Activated effector memory CD4-positive, alpha-beta T cell treated with Interleukin-2 at 50 U/mL for 16 hours (primary cell): ENCODE measurements at places on chromosomes 12 and 14.

- DNase-seq: no peak
Observed at GRCh38 chr12:116595186-116595585, 36.0 kb downstream of the MAP1LC3B2 start.

DNA sequence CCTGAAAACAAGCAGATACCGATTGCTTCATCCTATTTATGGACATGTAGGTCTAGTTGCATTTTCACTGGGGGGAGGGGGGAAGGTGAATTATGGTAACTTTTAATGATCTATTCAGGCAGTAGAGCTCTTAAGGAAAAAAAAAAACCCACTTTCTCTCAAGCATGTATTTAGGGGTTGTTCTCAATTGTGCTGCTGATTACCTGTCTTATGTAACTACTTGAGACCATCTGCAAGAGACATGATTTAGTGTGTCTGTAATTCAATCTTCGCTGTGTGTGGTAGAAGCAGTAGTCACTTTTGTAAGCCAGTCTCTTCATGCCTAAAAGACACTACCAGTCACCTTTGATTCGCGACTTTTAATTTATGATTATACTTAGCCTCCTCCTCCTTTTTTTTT, 8.9 kb downstream of the CALM1 start:
- DNase-seq: no peak

- DNase-seq: no peak
Observed at GRCh38 chr12:2851931-2852330, 4.9 kb downstream of the TEX52 start.

GRCh38 chr12:79121486-79121885, 256.9 kb downstream of the SYT1 start:
- no peak for DNase-seq

DNA sequence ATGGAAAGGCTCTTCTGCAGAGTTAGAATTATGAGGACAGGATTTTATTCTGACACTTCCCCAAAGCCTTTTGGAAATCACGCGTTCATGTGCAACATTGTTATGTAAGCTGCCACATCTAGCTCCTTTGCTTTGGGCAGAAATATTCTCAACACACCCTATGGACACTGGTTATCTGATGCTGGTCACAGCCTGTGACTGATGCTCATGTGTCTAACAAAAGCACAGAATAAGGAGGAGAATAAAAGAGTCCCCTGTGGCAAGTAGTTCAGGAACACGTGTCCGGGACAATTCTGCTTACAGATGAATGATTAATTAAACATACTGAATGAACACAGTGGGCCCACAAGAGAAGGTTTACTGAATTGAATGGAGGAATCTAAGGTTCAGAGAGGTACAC, 22.1 kb downstream of the FOXN3 start:
- DNase-seq: no peak

DNA sequence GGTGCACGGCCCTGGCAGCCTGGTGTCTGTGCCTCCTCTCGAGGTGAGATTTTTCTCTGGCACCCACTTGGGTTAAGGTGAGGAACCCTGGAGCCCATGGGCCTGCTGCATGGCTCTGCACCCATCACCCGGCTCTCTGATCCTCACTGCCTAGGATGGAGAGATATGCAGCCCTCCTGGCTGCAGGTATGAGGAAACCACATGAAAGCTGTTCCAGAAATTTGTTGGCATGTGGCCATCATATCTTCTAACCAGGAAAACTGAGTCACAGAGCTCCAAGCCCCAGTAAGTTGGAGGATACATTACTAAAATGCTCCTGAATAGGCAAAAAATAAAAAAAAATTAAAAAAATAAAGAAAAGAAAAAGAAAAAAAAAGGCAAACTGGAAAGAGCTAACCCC, 39.3 kb upstream of the DDX11 start:
- no peak for DNase-seq

DNA sequence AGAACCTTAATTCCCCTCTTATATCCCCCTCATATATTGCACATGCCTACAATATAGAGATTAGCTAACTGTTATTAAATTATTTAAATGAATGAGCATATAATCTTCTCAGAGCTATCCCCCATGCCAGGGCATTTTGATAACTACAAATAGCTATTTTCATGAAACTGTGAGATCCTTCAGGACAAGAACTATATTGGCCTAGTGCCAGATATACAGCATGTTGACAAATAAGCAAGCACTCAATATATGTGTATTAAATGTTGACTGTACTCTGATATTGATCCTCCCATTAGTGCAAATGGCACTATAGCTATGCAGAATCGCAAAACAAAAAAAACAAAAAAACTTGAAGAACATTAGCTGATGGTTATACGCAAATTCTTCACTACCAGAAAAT, 134.1 kb upstream of the OTX2 start:
- DNase-seq: no peak

- no peak for DNase-seq
Observed at GRCh38 chr12:51098611-51099010, 15.2 kb upstream of the CSRNP2 start.

DNA sequence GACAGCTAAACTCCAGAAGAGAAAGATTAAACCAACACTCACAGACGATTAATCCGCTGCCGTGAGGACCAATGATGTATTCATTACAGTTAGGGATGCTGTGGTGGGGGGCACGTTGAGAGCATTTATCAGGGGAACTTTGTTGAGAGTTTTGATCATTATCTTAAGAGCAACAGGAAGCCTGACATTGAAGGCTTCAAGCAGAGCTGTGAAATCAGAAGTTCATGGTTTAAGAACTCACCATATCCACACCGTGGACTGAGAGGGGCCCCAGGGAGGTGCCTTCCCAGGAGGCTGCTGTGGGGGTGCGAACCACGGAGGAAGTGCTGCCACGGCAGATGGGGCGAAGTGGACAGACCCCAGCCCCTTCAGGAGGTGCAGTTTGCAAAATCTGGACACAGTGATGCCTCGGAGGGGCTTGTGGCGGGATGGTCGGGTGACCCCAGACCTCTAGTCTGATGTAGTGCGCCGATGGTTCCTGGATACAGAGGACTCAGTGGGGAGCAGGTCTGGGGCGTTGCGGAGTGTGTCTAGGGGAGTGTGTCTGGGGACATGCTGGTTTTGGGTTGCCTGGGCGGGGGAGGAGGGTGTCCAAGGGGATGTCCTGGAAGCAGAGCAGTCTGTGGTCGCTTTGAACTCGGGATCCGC, 73.0 kb downstream of the DIO3 start:
- DNase-seq: no peak

DNA sequence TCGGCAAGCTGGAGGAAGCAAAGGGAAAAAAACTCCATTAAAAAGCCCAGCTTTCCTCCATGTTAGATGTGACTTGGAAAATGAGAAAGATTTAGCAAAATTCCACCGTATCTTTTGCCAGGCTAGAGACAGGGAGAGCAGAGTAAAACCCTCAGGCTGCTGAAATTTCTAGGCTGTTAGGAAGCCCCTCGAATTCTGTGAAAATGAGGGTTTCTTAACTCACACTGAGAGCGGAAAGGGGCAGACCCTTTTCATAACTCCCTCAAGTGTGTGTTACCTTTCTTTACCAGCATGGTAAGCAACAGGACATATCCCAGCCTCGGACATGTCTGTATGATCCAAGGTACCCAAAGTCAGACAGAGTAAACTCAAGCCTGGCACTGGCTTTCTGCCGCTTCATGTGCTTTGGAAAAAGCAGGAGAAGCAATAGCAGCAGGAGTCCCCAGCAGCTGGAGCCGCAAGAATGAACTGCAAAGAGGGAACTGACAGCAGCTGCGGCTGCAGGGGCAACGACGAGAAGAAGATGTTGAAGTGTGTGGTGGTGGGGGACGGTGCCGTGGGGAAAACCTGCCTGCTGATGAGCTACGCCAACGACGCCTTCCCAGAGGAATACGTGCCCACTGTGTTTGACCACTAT, at the start of gene RHOJ:
RHOJ (plus strand) TSS at position 37 of the 637 bp plus-strand sequence; CDS start at position 464, 427 bp downstream.
- DNase-seq: no peak

- no peak for DNase-seq
Observed at GRCh38 chr14:23925523-23926075, 28.0 kb upstream of the DHRS4 start.

DNA sequence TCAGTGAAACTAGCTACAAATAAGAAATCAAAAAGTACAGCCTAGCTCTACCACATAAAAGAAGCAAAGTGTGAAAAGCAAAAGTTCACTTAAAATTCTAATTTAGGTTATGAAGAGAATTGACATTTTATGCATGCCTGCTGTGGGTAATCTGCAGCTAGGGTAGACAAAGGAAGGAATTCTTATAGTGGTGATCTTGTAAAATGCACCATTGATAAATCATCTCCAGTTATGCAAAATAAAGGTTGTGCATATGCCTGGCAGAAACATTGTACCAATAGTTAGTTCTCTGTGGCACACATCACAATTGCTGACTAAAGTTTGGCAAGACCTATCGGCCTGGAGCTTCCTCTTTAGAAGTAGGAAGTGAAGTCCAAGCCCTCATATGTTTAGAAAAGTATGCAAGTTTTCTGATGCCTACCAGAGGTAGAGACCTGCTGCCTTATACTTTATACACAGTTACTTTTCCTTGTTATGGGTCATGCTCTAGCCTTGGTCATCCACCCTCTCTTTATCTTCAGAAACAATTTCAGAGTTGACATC, 78.3 kb downstream of the TSHR start:
- DNase-seq: no peak

- no peak for DNase-seq
Observed at GRCh38 chr14:26965490-26965889, 367.7 kb upstream of the NOVA1 start.

DNA sequence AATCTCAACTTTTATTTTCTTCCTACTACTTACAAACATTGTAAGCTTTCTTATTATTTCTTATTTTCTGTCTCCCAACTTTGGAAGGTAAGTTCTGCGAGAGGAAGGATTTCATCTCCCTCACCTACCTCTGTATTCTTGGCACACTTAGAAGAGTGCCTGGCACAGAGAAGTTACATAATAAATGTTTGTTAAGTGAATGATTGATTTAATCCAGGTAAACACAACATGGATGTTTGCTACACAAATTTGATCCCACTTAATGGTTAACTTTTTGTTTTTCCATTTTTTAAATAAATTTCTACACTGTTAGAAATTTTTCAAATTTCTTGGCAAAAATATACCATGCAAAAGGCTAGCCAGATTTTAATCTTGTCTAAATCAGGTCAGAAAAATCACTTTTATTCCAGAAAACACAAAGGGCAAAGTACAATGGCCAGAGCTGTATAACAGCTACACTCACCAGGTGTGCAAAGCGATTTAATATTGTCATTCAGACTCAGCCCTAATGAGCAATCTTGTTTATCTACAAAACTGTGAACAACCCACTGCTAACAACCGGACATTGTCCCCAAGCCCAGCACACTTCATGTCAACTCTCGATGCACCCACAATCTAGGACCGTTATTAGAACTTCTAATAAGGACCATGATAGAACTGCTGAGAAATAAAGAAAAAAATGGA, 222.1 kb upstream of the EEA1 start:
- DNase-seq: no peak

DNA sequence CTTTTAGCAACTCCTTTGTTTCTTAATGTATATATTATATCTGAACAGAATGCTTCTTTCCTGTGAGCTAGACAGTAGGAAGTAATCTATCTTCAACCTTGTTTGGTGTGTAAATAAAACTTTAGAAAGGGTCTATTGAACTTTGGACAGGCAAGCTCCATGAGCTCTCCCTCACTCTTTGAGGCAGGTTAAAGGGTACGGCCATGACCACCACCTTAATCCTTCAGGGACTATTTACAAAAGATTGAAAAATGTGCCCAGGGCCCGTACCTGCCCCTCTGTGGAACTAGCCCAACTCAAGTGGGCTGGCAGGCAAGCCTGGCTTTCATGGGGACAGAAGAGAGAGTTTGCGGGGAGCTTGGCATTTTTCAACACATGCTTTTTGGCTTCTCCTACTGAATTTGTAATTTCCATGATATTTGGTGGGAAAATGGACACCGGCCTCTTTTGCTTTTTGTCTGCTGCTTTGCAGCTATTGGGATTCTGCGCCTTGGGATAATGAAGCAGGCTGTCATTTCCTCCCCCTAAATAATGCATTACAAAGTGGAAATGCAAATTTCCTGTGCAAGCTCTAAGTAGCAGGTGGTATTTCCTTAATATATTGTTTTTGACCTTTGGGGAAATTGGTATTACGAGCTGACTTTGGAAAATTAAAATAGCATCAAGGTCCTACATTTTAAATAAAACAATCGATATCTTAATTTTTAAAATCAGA, 106.0 kb downstream of the HMGA2 start:
- DNase-seq: no peak

GRCh38 chr14:80549141-80549540, 337.8 kb upstream of the DIO2 start:
- no peak for DNase-seq

DNA sequence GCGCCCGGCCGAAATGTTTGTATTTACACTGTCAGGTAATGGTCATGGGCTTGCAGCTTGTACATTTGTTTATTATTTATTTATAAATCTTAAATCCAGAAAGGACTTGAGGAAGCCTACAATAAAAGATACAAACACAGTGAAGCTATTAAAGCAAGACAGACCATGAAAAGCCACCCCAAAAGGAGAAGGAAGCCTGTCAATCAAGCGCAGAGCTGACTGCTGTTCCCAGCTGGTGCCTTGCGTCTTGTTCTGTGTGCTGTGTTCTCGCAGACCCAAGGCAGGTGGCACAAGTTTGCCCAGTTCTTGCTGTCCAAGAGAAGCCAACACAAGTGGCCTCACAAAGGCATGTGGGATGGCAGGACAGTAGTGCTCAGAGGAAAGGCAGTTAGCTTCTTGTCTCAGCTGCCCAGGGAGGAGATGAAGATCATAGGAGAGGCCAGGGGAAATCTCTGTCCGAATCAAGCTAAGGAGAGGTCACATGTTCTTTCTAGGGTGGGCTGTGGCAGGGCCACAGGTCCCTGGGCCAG, 73.2 kb downstream of the SLC25A47 start:
- no peak for DNase-seq

- no peak for DNase-seq
Observed at GRCh38 chr14:105042813-105043212, 21.9 kb upstream of the CDCA4 start.

DNA sequence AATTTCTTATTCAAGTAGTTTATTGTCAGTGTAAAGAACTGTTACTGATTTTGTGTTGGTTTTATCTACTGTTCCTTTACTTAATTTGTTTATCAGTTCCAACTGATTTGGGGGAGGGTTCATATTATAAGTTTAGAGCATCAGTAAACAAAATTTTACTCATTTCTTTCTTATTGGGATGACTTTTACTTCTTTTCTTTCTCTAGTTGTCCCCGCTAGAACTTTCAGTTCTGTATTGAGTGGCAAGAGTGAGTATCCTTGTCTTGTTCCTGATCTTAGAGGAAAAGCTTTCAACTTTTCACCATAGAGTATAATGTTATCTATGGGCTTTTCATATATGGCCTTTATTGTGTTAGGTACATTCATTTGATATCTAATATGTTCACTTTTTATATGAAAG, 584.1 kb downstream of the LRFN5 start:
- DNase-seq: no peak

GRCh38 chr12:113249546-113249945, 28.3 kb downstream of the TPCN1 start:
- no peak for DNase-seq

DNA sequence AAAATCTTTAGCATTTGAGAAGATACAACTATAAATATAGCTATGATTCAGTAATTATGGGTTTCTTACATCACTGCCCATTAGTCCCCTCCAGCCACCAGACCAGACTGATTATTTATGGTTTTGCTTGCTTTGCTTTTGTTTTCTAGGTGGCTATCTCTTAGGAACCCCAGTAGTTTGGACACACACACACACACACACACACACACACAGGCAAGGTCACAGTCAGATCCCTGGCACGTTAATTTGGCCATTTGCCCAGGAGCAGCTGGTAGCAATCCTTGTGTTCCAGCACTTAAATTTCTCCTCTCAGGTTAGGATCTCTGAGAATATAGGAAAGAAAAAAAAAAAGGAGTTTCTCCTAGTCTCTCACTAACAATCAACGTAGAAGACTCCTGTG, 90.2 kb upstream of the RESF1 start:
- DNase-seq: no peak
